ENCODE measurements at places on chromosomes 4 and X.

DNA sequence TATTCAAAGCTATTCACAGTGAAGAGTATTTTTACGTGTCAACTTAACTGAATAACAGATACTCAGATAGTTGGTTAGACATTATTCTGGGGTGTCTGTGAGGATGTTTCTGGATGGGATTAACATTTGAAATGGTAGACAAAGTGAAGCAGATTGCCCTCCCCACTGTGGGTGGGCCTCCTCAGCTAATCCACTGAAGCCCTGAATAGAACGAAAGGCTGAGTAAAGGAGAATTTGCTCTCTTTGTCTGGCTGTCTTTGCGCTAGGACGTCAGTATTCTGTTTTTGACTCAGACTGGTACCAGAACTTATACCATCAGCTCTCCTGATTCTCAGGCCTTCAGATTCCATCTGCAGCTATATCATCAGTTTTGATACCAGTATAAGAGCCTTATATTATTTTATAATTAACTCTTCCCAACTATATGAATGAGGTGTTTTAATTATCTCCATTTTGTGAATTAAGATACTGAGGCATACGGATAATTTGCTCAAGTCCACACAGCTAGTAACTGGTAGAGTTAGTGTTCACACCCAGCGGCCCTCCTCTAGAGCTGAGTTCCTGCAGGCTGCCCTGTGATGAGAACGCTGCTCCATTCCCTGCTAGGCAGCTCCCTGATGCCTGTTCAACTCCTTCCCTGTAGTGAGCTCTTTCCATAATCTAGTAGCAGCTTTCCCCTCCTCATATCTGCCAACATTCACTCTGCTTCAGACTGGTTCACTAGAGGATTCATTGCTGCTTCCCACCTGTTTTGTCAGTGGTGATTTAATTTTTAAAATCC lies 87.5 kb downstream of the RBM46 start:
- no peak for DNase-seq

GRCh38 chr4:70734971-70735370 lies 13.2 kb downstream of the RUFY3 start:
- no peak for DNase-seq

- DNase-seq: no peak
These were observed 52.1 kb downstream of the KLF8 start for GRCh38 chrX:56284269-56284668.

DNA sequence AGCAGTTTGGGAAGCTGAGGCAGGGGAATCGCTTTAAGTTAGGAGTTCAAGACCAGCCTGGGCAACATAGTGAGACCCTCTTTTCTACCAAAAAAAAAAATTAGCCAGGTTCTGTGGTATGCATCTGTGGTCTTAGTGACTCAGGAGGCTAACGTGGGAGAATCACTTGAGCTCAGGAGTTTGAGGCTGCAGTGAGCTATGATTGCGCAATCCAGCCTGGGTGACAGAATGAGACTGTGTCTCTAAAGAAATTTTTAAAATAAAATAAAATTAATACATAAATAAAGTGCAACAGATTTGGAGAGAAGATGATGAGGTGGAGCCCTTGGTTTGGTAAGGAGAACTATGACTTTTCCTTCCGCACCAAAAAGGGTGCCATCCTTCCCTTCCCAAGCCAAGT lies 436.9 kb downstream of the NLGN4X start:
- DNase-seq: no peak

- DNase-seq: no peak
These were observed 50.5 kb upstream of the UGT2B4 start for GRCh38 chr4:69546134-69546765.

DNA sequence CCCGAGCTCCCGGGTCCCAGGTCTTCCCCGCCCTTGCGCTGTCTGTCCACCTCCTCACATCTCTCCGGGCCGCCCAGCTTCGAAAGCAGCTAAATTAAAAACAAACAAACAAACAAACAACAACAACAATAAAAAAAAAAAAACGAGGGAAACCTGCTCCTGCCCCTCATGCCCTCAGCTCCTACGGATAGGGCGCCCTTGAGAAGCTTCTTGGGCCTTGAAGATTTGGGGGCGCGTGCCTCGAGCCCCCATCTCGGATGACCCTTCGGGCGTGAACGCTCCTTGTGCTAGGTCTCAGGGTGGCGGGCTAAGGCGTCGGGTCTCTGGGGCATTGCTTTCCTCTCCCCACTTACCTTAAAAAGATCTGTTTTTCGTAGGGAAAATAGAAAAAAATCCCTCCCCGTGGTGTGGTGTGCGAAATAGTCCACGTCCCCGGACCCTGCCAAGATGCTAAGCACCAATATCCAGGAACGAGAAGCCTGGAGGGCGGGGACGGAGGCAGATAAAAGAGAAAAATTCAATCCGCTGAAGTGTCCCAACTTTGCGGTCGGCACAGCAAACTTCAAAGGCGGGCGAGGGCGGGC lies 603 bp downstream of the NDNF start:
- DNase-seq: no peak

- DNase-seq: no peak
These were observed 128.2 kb downstream of the CBR4 start for GRCh38 chr4:168881781-168882420.

All from A549 (cell line).